ENCODE measurements at places on chromosomes 2 and 18. TPM values are rescaled to one million over a fixed set of nuclear protein-coding genes. Genes with fewer than 3 reads are reported as not detected.

DNA sequence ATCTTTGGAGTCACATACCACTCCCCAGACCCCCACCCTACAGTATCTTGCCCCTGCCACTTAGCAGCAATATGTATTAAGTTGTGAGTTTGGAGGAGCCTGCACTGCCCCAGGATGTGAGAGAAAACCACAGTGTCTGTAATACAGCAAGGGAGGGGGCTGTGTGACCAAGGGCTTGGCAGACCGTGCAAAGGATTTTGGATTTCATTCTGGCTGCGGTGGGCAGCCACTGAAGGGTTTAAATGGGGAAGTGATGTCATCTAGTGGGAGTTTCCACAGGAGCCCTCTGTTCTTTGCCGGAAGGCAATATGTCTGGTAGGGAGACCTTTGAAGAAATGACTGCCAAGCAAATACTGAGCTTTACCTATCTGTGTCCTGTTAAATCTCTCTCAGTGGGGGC is 202.4 kb downstream of the FHOD3 start:
- no peak for DNase-seq

- no peak for DNase-seq
These were observed 43.1 kb upstream of the ACVR1 start for GRCh38 chr2:157919181-157919580.

- no peak for DNase-seq
These were observed 132.2 kb downstream of the ARL4C start for GRCh38 chr2:234364661-234365060.

DNA sequence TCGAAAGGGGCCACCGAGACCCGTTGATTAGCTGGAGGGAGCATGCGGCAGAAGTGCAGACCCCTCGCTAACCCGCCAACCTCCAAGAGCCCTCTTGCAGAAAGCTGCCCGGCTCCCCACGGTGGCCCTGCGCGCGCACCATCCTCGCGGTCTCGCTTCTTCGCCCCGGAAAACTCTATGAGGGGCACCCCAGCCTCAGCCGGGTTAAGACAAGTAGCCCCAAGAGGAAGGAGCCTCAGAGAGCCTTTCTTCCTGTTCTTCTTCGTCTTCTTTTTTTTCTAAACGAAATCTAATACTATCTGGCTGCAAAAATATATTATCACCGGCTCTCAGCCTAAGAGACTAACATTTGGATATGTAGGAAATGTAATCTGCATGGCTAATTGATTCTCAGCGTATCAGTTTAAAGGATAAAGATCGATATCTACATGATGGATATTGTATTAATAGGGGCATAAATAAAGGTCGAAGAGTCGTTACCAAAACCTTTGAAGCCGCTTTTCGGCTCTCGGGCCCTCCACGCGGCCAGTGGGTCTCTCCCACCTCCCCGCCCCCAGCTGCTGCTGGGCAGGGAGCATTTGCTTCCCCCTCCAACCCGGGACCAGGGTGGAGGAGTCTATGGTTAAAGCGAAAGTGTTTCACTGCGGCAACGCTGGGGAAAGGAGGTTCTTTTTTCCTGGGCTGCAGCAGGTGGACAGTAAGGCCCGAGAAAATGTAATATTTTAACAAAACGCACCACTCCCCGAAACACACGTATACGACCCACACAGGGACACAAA is 6.1 kb upstream of the PAX3 start:
- DNase-seq, result no peak

Gene NGEF
- not detected for total RNA-seq

- DNase-seq, result no peak
These were observed at the start of gene C2orf72 for GRCh38 chr2:231037202-231037730. C2orf72 (plus strand) TSS chr2:231037523; CDS start chr2:231037566, 43 bp downstream.

GRCh38 chr2:16750175-16750924 is 84.7 kb upstream of the CYRIA start:
- no peak for DNase-seq

- DNase-seq, result no peak
These were observed 1.1 kb upstream of the FN1 start for GRCh38 chr2:215436705-215437565.

Gene NOL4
- total RNA-seq, result 0.16 TPM

DNA sequence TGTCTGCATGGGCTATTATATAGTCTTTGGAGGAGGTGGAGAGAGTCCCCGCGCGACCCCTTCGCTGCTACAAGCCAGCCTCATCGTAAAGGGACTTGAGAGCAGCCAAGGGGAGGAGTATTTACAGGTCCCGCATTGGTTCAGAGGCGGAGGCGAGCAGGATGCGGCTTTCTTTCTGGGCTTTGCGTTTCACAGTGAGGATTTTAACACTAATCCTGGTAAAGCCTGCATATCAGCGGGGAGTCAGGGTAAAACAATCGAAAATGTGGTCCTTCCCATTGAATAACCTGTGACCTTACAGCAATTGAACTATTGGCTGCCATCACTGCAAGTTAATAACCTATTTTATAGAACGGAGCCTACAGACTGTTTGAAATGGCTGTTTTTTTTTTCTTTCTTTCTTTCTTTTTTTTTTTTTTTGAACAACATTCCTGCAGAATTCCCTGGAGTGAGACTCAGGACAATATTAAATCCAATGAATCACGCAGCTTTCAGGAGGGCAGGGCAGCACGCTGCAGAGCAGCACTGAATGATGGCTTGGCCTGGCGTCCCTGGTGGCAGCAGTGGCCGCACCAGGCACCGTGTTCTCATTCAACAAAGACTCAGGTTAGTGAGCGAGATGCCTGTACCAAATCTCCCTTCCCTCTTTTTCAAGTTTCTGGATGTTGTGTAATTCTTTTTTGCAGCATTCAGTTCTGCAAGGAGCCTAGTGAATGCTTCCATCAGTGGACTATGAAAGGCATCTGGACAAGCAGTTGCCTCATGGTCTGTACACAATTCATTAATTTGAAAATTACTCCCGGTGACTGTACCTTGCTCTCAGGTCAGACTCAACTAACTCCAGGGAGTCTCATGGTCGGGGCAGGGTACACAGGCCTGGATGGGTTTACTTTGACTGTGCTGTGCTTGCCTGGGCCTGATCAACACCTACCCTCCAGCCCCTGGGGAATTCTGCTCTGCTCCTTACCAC is 19.8 kb downstream of the SMIM21 start:
- no peak for DNase-seq

DNA sequence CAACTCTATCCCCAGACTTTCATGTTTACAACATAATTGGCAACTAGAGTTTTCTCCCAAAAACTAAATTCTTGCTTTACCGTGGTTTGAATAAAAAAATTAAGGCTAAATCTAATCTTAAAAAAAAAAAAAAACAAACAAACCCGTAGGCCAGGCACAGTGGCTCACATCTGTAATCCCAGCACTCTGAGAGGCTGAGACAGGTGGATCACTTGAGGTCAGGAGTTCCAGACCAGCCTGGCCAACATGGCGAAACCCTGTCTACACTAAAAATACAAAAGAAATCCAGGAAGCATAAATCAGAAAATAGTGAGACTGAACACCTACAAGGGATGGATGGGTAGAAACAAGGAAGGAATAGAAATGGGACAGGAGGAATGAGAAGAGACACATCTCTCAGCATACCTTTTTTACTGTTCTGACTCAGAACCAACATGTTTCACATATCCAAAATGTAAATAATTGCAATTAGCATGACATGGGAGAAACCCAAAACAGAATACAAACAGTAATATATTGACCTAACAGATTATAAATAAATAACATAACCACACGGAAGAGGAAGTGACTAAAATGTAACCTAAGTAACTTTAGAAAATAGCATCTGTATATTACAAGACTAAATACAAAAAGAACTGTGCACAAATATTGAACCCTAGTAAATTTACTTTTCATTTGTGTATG is 17.5 kb downstream of the MGAT4A start:
- DNase-seq, result no peak

Gene BCL2L11
- total RNA-seq, result 8.3 TPM

Gene D2HGDH
- 26.9 TPM for total RNA-seq

DNA sequence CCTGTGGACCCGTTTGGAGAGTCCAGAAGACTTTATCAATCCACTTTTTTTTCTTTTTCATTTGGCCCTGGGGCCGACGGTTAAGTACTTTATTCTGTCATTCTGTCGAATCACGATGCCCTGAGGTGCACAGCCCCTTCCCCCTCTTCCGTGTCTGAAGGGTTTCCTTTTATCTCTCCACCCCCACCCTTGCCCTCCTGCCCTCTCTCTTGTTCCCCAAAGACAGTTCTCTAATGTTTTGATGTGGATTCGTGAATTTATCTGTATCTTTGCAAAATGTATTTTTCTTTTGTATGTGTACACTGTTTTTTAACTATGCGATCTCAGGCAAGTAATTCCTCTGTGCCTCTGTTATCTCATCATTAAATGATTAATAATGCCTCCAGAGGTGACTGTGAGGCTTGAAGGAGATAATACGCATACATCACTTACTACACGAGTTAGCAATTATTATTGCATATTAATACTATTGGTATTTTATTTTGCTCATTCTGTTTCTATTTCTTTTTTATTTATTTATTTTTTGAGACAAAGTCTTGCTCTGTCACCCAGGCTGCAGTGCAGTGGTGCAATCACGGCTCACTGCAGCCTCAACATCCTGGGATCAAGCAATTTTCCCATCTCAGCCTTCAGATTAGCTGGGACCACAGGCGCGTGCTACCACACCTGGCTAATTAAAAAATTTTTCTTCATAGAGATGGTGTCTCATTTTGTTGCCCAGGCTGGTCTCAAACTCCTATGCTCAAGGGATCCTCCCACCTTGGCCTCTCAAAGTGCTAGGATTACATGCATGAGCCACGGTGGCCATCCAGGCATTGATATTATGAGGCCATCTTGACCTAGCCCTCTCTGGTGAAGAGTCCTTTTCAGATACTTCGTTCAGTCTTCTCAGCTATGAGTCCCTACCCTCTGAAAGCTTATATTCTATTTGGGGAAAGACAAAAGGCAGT is 1.4 kb upstream of the CASP8 start:
- DNase-seq, result no peak

- peak; percentile 85 for DNase-seq
These were observed 145.9 kb downstream of the ZNF516 start for GRCh38 chr18:76349067-76349715.

GRCh38 chr2:127128445-127128904 is 21.5 kb upstream of the BIN1 start:
- no peak for DNase-seq

DNA sequence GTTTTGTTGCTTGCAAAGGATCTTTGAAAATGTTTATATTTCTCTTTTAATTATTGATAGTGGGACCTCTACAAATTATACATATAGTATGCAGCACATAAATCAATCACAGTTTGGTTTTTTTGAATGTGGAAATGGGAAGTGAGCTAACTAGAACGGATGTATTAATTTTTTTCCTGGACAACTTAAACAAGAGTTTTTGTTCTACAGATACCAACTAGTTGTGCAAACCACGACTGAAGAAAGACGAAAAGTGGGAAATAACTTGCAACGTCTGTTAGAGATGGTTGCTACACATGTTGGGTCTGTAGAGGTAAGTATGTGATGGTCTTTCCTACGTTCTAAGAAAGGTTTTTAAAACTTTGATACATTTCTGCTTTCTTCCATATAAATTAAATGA is 39.2 kb downstream of the NDC80 start:
- DNase-seq, result no peak

GRCh38 chr18:32918692-32919250 is 145.9 kb upstream of the KLHL14 start:
- no peak for DNase-seq

DNA sequence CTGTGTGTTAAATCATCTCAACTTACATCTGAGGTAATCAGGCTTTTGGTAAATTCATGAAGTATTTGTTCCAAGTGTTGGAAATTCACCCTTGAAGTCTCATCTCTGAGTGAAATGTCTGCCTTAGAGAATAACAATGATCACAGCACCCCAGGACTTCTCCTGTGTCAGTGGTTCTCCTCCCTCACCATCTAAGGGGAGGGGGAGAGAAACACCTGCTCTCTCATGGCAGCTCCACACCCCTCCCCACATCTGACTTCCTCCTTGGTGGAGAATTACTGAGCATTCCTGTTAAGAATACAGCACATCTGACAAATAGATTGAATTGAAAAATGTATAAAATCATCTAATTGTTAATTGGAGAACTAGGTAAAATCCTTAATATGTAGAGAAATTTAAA is 532.1 kb downstream of the RNF144A start:
- no peak for DNase-seq

GRCh38 chr2:30686669-30687068 is 120.6 kb downstream of the CAPN13 start:
- DNase-seq, result peak; percentile 39

DNA sequence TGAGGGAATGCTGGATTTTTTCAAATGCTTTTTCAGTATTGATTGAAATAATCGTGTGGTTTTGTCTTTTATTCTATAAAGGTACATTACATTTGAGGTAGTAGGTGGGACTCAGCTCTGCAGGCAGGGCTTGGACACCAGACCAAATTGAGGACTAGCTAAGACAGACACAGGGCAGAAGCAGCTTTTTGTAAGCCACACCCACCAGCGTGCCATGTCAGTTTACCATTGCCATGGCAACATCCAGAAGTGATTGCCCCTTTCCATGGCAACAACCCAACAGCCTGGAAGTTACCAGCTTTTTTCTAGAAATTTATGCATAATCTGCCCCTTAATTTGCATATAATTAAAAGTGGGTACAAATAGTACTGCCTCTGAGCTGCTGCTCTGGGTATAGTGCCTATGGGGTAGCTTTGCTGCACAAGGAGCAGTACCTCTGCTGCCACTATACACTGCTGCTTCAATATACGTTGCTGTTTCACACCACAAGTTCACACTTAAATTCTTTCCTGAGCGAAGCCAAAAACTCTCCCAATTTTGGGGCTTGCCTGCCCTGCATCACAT is 23.6 kb upstream of the VWA3B start:
- no peak for DNase-seq

DNA sequence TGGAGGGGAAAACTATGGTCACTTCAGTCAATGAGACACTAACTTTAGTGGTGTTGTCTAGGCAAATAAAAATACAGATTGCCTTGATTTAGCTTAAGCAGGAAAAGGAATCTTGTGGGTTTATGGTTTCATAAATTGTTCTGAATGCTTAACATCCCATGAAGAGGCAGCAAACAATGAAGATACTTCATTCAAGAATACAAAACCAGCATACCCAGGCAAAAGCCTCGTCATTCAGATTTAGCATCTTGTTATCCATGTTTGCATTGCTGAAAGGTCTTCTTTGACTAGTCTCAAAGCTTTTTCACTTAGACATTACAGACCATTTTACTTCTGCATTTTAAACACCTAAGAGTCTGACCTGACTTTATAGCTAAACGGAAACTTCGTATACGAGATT is 272.7 kb upstream of the FSHR start:
- no peak for DNase-seq

Gene LGALSL
- 10.4 TPM for total RNA-seq

DNA sequence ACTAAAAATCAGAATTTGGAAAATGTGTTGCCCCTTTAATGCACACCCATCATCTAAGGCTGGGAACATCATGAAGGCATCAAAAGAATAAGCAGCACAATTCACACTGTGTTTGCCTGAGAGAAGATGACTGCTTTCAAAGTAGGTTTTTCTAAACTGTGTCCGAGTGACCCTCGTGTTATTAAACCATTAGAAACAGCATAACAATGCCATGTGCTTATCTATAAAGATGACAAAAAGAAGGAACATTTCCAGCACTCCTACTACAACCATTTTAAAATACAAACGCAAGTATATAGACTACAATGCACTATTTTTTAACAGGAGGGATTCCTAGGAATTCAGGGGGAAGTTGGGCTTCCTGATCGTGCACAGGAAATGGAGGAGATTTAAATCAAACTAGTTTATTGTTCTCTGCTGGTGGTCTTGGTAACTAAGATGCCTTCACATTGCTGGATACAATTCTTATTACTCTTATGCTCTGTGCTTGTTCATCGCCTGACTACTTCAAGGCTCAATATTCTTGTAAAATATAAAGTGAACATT is 305.9 kb upstream of the CCDC68 start:
- DNase-seq, result no peak

Data from sigmoid colon (tissue), 7 donors.